ENCODE measurements at places on chromosomes 12 and 14.

GRCh38 chr12:116406529-116406928 lies 129.0 kb upstream of the MED13L start:
- DNase-seq, result no peak

DNA sequence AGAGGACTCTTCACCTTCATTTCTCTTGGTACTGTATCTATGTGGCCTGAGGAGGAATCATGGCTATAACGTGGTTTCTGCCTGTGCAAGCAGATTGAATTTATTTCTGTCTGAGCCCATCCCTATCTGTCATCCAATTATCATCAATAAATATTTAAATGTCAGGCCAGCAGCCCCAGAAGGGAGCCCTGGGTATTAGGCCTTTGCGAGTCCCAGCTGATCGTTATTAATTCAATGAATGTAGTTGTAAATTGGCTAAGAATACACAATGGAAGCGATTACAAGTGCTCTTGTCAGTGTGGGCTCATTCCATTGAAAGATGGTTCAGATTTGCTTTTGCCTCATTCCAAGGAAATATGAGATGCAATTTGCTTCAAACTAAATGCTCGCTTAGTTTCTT lies 142.0 kb downstream of the KTN1 start:
- no peak for DNase-seq

GRCh38 chr12:267581-268482 lies 5.2 kb upstream of the SLC6A13 start:
- DNase-seq, result no peak

GRCh38 chr14:58915646-58916045 lies 272.8 kb upstream of the DAAM1 start:
- DNase-seq, result no peak

GRCh38 chr12:52984136-52984535 lies 22.1 kb upstream of the EIF4B start:
- no peak for DNase-seq

Data from activated CD4-positive, alpha-beta T cell treated with anti-CD3 and anti-CD28 coated beads, Interleukin-2, amount 50 U/mL, for 4 hours (primary cell).